ENCODE measurements at places on chromosomes 7 and 10.

DNA sequence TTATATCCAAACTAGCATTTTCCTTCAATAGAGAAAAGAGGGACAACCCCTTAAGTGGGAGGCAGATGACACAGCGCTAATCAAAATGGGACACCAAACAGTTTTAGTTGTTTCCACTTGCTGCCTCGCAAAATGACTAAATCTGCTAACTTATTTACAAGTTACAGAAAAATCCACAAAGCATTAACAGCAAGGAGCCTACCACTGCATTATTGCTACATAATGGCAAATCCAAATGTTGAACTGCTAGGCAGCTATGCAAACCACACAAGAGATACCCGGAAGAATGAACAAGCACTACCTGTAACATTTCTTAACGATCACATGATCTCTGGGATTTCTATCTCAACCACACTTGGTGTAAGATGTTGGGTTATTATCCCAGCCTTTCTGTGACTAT is 96.7 kb downstream of the SFMBT2 start:
- DNase-seq, result no peak

DNA sequence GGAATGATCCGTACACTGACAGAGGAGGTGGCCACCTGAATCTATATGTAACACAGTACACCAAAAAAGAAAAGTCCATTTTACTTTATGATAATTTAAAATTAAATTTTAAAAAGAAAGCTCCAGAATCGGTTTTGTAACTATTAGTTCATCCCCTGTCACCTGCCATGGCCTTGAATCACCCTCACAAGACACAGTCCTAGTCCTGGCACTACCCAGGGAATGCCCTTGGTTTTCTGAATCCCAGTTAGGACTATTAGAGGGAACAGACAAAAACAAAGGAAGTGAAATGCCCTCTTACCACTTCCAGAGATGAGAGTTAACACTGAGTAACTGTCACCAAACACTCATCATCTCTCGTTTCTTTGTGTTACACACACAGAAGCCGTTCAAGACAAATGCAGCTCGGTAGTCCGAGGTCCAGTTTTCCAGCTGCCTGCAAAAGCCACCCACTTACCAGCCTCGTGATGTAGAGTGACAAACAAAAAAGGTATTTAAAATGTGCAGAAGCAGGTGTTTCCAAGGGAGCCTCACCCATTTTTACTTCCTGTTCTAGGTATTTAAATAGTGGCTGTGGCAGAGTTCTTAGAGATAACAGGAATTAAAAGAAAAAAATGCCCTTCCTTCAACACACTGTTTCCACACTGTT is 6.1 kb downstream of the PTPRN2 start:
- no peak for DNase-seq

- DNase-seq, result no peak
Observed at GRCh38 chr7:44155191-44156185, 14.4 kb upstream of the MYL7 start.

DNA sequence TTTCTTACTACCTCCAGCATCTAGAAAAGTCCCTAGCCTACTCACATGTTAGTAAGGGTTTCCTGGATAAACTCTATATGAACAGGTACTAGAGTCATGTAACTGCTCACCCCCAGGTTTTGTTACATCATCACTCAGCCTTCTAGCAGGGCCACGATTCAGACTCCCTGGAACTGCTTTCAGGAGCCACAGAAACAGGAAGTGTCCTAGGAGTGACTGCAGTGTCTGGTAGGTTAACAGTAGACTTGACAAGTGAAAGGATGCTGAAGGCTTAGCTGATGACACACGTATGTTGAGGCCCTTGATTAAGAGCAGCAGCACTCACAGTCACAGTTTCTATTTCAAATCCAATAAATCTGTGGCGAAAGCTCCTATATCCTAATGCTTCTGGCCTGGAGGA is 101.2 kb downstream of the DNMBP start:
- DNase-seq, result no peak

DNA sequence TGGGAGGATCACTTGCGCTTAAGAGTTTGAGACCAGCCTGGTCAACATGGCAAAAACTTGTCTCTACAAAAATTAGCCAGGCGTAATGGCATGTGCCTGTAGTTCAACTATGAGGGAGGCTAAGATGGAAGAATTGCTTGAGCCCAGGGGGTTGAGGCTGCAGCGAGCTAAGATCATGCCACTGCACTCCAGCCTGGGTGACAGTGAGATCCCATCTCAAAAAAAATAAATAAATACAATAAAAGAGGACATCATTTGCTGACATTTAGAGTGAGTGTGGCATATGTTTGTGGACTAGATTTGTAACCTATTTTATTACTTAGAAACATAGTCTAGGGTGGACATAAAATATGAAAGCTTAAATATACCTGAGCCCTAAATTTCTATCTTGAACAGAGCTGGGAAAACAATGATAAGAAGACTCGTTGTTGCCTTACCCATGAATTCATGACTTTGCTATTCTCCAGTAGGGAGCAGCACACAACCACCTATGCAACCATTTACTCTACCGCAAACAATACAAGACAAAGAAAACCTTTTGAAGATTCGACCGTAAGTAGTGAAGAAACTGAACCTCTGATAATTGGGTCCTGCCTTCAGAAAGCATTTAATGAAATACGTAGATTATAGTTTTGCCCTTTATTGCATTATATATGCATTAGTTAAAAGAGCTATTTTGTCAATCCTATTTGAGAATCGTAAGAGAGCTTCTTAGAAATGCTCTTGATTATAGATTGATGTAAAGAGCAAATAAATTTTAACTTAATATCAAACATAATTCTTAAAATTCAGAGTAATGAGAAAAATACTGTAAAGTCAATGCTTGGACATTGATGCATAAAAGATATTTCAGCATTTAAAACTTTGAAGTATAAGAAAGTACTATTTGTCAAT is 83.5 kb downstream of the GNAT3 start:
- DNase-seq, result peak; percentile 5

DNA sequence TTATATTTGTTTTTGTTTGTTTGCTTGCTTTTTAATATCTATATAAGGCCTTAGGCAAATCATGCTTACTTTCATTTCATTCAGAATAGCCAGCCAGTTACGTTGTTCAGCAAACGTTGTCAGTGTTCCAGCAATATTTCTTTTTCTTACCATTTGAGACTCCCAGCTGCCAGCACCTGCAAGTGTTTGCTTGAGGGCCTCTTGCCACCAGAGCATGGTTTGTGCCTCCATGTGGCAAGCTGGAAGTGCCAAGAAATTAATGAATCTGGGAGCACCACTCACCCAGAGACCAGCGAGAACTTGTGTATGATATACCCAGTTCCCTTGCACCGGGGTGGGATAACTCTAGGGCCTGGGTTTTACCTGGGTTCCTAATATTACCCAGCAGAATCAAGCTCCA is 177.1 kb upstream of the CSTF2T start:
- no peak for DNase-seq

GRCh38 chr10:75648351-75648750 is 216.9 kb downstream of the LRMDA start:
- DNase-seq, result no peak

- DNase-seq, result no peak
Observed at GRCh38 chr7:129821476-129821875, 131.3 kb downstream of the UBE2H start.

- no peak for DNase-seq
Observed at GRCh38 chr7:151131592-151132293, 35.8 kb downstream of the GBX1 start.

GRCh38 chr7:147904219-147904576 is 686.4 kb upstream of the C7orf33 start:
- no peak for DNase-seq

DNA sequence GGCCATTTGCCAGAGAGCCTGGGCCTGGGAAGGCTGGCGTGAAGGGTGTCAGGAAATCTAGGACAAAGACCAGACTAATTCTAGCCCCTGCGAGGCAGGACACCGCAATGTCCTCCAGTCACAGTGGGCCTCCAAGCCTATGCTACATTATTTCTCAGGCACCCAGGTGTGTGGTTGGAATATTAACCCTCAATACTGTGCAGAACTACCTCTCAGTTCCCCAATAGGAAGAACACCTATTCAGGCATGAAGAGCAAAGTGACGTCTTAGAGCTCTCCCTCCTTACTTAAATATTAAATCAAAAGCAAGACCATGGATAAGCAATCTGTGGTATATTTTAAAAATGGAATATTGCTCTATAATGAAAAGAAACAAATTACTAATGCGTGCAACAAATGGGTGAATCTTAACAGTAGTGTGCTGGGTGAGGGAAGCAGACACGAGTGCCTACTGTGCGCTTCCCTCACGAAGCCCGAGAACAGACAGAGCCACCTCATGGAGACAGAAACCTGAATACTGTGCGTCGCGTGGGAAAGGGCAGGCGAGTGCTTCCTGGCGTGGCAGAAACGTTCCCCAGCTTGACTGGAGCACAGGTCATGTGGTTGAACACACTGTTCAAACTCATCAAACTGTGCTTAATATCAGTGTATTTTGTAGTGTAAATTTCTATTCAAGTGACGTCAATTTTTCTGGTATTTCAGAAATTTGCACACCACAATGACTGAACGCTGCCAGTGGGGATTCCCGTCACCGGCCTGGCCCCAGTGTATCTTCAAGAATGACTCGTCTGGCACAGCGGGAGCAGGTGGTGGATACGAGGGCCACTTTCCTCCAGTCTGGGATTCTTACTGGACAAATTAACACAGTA is 15.5 kb upstream of the PTPRN2 start:
- no peak for DNase-seq

DNA sequence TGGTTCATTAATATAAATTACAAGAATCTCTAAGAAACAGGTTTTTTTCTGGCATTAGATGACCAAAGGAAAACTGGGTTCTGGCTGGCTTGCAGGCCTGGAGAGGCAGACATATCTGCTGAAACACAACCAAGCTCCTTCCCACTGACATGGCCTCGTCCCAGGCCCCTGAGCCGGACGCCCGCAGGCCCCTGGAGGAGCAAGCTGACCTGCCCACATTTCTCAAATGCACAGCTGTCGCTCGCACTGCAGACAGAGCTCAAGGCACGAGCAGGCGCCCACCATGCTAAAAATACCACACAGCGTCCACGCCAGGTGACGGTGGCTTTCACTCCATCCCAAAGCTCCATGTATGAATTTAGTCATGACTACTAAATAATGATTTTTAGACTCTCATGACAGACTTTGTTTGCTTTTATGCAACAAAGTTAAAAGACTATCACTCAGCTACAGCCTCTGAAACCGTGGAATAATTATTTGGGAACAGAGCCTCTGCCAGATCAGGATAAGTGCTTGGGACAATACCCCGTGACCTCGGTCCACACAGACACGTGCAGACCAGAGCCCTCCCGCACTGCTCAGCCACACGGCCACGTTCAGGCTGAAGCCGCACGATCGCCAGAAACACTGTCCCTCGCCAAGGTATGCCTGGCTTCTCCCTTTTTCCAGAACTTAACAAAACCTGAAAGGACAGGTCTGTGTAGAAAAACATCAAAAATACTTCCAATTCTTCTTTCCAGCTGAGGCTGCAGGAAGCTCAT is 71.1 kb downstream of the DIP2C start:
- no peak for DNase-seq

DNA sequence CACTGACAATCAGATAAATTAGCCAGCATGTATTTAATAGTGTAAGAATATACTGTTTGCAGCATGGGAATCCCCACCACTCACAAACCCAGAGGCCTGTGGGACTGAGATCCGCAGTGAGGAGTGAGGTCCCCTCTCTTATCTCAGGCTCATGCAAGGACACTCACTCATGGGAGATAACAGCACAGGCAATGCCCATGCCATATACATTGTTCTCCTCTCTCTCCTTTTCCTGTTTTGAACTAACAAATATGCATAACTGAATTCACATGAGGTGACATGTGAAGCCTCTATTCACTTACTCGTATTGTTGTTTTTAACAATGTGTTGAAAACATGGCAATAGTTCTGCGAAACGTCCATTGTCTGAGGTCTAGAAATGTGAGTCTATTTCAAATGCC is 230.5 kb downstream of the ARHGAP21 start:
- DNase-seq, result no peak

DNA sequence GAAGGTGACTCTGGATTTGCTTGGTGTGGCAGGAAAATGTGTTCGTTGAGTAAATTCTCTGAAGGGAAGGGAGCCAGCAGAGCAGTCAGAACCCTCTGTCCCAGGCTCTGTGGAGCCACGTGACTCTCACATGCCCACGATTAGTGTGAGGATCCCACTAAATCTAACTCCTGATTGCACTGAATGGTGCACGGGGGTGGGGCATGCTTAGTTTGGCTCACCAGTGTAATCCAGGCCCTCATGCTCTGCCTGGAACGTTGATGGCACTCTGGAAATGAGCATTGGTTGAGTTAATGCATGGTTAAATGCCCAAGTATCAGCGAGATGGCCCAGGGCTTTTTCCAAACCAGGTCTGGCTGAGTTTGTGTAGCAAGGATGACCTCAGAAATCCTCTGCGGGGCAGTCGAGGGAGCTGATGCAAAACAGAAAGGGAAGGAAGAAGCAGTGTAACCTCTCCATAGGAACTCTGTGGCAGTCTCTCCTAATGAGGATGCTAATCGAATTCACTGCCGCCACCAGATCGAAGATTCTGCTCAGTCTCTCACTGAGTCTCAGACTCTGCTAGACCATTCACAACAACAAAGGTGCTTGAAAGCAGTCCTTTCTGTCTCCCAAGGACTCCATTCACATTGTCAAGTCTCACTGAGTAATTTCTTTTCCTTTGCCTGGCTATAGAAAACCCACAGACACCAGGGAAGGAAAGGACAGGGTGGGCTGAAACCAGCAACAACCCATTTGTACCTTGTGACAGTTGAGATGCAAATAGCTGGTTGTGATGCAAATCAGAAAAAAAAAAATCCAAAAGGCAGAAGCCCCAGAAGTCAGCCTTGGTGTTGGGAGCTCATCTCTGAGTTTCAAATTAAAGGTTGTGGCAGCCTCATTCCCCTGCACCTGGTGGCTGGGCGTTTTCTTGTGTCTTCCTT is 98.1 kb downstream of the C10orf105 start:
- no peak for DNase-seq

DNA sequence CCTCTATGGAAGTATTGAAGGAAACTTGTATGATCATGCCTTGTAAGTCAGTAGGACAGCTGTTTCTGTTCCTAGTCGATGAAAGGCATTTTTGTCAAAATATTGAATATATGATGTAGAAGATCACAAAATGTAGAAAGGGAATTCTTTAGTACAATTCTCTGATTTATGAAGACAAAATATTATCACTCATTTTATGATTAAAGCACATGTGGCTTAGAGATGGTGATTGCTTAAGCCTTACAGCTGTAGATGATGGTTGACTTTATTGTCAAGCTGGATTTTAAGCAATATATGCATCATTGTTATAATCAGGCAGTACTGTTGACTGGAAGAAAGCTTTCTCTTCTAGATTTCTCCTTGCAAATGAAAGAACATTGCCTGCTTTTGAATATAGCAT is 26.4 kb downstream of the MXI1 start:
- DNase-seq, result no peak

- no peak for DNase-seq
Observed at GRCh38 chr10:46091080-46091827, 45.2 kb upstream of the MSMB start.

DNA sequence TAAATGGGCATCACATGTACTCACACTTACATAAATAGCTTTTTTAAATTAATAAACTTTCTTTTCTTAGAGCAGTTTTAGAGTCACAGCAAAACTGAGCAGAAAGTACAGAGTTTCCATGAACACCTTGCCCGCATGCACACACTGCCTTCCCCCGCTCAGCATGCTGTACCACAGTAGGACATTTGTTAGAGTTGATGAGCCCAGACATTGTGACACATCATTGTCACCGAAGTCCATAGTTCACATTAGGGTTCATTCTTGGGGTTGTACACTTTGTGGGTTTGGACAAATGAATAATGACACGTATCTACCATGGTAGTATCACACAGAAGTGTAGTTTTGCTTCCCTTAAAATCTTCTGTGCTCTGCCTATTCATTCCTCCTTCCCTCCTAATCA is 23.7 kb downstream of the UBN2 start:
- DNase-seq, result no peak

All from natural killer cell (primary cell).